ENCODE measurements at places on chromosomes 1 and 21. TPM values are rescaled to one million over a fixed set of nuclear protein-coding genes. Genes with fewer than 3 reads are reported as not detected.

The PGLYRP4 gene
- total RNA-seq = not detected

The ZNHIT6 gene
- 3.4 TPM for total RNA-seq

The GPR37L1 gene
- total RNA-seq = not detected

The PEAR1 gene
- 4.5 TPM for total RNA-seq

- DNase-seq = no peak
Observed at GRCh38 chr21:39052718-39053117, 130.5 kb downstream of the PSMG1 start.

DNA sequence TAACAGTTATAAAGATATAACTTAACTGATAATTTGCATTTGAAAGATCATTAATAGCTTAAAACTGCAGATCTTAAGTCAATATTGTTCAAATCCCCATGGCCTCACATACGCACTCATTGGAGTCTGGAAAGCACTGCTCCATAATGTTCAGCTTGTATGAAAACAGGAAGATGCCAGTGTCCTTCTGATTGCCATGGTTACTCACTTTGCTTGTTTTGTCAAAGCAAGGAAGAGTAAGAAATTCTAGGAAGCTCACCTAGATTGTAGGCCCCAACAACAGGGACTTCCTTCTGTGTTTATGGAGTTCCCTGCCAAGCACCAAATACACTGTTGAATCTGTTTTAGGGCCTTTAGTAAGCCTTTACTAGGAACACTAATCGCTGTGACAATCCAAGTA is 10.9 kb downstream of the GAS5 start:
- DNase-seq = no peak

GRCh38 chr1:64308866-64309265 is 105.4 kb downstream of the UBE2U start:
- no peak for DNase-seq

GRCh38 chr1:39426346-39426745 is 65.1 kb upstream of the BMP8A start:
- DNase-seq = no peak

- peak; percentile 47 for DNase-seq
Observed at GRCh38 chr1:205069371-205070125, 14.7 kb downstream of the TMEM81 start.

- DNase-seq = no peak
Observed at GRCh38 chr1:177080564-177080963, 83.9 kb downstream of the ASTN1 start.

- DNase-seq = no peak
Observed at GRCh38 chr21:15257646-15258045, 192.8 kb upstream of the NRIP1 start.

DNA sequence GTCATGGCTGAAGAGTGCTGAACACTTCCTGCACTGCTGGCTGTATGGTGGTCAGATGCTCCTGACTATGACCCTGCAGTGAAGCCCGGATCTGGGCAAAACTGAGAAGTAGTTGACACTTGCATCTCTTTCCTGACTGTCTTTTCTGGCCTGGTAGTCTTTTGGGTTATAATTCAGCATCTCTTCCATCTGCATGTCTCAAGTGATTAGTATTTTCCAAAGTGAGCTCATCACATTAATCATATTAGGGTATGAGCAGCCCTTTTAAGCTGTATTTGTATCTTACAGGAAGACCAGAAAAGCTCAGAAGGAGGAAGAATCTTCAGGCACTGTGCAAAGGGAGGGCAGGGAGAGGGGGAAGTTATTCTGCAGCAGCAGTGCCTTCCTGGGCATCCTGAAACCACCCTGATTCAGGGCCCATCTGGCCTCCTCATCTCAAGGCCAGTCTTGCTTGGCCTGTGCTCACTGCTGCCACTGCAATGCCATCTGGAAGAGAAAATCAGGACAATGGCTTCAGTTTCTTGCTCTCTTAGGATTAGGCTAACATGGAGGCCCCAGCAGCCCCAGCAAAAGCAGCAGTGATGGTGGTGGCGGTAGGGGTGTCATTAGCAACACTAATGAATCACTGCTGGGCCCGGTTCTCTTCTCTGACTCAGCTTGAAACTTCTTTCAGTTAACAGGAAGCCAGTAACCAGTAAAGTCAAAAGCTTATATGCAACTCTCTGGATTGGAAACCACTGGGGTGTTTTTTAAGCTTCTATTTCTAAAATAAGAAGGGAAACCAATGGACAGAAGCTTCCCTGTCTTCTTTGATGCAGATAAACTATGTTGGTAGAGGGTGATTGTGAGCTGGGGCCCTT is 63.3 kb upstream of the WDR26 start:
- DNase-seq = no peak

DNA sequence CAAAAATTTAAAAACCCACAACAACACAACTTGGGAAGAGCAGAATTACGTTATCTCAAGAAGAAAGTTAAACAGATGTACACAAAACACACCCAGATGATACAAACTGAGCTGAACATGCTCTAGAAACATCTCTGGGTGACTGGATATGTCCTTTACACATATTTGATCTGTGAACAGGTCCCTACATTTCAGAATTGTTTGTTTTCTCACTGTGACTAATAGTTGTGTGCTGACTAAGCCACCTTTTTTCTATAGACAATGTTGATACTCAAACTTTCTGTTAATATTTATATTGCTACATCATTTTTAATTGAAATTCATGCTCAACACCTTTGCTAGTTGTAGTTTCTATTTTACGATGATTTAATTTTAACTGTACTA is 1.0 kb upstream of the F11R start:
- no peak for DNase-seq

Measured in left lobe of liver (tissue), 2 donors.